ENCODE measurements at places on chromosomes 2 and 18. TPM values are rescaled to one million over a fixed set of nuclear protein-coding genes. Genes with fewer than 3 reads are reported as not detected.

The SH2D6 gene
- total RNA-seq, result not detected

- no peaks in the 10 kb centered on the region for H3K4me1 ChIP-seq
- H3K36me3 ChIP-seq, result no peaks in the 10 kb centered on the region
- peak; percentile 32 for DNase-seq
- H3K27ac ChIP-seq, result no peak overlapping the region
- H3K27me3 ChIP-seq, result no peaks in the 10 kb centered on the region
These were observed 118.7 kb upstream of the NRP2 start for GRCh38 chr2:205563646-205564045.

DNA sequence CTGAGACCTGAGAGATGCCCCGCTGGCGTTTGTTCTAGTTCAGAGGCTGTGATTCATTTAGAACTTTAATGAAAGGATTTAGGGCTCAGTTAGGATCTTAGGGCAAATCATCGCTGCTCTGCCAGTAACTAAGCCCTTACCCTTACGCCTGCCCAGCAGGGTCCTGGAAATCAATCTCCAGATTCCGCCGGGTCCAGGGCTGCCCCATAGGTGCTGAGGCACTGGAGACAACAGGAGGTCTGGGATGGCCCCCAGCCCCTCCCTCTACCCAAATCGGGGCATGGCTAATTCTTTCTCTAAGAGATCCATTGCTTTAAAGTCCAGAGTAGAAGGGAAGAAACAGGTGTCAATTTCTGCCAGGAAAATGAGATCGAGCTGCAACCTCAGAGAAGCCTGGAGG, 83.1 kb downstream of the SDC1 start:
- H3K27ac ChIP-seq, result no peak overlapping the region
- no peaks in the 10 kb centered on the region for H3K4me1 ChIP-seq
- H3K4me3 ChIP-seq, result no peak overlapping the region
- no peaks in the 10 kb centered on the region for H3K36me3 ChIP-seq

DNA sequence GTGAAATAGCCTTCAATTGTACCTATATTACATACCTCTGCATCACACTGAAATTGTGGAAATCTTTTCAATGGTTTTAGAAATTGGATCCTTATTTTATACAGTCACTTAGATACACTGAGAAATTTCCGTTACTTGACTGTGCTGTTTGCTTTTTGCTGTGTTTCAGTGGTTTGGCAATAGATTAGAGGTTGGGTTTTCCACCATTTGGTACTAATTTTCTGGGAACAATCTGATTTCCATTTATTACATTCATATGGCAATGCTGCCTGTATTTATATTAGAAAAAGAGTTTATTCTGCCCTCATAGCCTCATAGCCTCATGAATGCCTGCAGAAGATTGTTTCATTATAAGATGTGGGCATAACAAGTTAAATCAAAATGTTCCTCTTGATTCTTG, 285.0 kb downstream of the GULP1 start:
- H3K27me3 ChIP-seq, result no peaks in the 10 kb centered on the region
- H3K36me3 ChIP-seq, result no peaks in the 10 kb centered on the region
- no peak overlapping the region for H3K27ac ChIP-seq
- H3K4me1 ChIP-seq, result no peaks in the 10 kb centered on the region

DNA sequence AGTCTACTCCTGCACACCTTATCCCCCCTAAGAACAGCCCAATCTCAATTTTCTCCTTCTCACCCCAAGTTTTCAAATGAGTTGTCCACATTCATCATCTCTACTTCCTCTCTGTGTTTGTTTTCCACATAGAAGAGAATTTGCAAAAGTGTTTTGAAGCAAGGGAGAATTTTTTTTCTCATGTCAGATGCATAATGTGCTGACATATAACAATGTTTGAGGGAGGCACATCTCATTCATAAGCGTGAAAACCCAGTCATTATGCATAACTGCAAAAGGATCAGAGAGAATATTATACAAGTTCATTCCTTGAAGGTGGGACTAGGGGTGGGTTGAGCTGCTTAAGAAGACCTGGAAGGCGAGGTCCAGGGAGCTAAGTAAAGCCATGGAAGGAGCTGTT, 80.8 kb upstream of the SLC1A4 start:
- H3K4me1 ChIP-seq, result peaks cover 21% of the 10 kb centered on the region
- no peak for DNase-seq
- H3K27ac ChIP-seq, result no peak overlapping the region
- no peak overlapping the region for H3K4me3 ChIP-seq
- no peaks in the 10 kb centered on the region for H3K27me3 ChIP-seq

- H3K4me1 ChIP-seq, result no peaks in the 10 kb centered on the region
- H3K27me3 ChIP-seq, result no peaks in the 10 kb centered on the region
- DNase-seq, result no peak
- no peak overlapping the region for H3K27ac ChIP-seq
- peaks cover 65% of the 10 kb centered on the region for H3K36me3 ChIP-seq
These were observed 27.2 kb downstream of the XPO1 start for GRCh38 chr2:61510674-61511671.

DNA sequence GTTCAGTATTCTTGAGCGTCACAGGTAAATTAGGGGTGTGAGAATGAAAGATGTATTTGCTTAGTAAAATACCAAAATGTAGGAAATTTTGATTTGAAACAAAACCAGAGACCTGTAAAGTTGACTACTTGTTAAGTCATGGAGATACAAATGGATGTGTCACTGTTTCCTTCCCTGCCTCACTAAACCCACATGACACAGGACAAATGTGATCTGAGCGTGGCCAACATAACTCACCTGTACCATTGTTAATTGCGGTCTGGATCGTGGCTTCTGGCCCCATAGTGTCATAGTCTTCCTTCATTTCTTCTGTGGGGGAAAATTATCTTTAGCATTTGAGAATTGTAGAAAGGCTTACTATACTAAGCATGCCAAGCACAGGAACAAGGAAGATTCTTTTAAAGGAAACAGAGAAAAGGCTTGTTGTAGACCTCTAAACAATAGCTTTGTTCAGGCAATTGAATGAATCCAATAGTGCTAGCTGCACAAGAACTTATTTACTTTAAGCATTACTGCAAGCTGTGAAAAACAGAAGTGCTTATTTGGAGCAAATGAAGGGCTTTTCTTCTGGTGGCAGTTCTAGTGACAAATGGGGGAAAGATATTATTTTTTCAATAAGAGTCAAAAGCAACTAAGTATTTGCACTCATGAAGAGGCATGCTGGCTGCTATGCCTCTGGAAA, 95.2 kb downstream of the ZEB2 start:
- no peak overlapping the region for H3K4me3 ChIP-seq
- no peak for DNase-seq
- H3K36me3 ChIP-seq, result peaks cover 2% of the 10 kb centered on the region
- H3K27me3 ChIP-seq, result no peaks in the 10 kb centered on the region
